Activated naive CD8-positive, alpha-beta T cell treated with anti-CD3 and anti-CD28 coated beads, Interleukin-2, amount 10 ng/mL, durations not matched to agents 7 days and 5 days (primary cell): ENCODE measurements at places on chromosomes 16 and 17. TPM values are rescaled to one million over a fixed set of nuclear protein-coding genes. Genes with fewer than 3 reads are reported as not detected.

- H3K27me3 ChIP-seq = no peaks in the 10 kb centered on the region
- H3K4me1 ChIP-seq = peaks cover 25% of the 10 kb centered on the region
- DNase-seq = peak; percentile 41
These were observed 1.0 kb downstream of the RSPRY1 start for GRCh38 chr16:57186872-57187854.

- peak; percentile 74 for DNase-seq
- H3K27me3 ChIP-seq = peaks cover 9% of the 10 kb centered on the region
- H3K4me1 ChIP-seq = peaks cover 17% of the 10 kb centered on the region
- H3K27ac ChIP-seq = peak within 1 kb of the TSS; percentile 83
- peak within 1 kb of the TSS; percentile 91 for H3K4me3 ChIP-seq
These were observed at the start of gene SDR42E1 for GRCh38 chr16:82011199-82011641. Gene SDR42E1 (minus strand): TSS chr16:82011470. CDS start chr16:82000858, 10,612 bp downstream.

DNA sequence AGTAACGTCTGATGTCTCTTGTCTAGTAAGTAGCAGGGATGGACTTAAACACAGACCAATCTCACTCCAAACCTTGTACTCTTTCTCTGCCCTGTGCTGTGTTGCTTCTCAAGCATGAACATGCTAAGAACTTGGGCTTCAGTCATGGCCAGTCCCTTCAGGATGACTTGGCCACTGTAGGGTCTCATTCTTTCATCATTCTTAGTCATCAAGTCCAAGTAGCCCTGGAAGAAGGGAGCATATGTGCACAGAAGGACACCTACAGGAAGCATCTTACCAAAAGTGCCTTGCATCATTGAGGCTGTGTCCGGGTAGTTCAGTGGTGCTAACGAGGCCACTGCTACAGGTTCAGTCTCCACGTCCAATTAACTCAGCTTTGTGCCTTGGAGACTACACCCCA is 80.7 kb downstream of the CDK5R1 start:
- no peak for DNase-seq
- H3K4me3 ChIP-seq = no peak overlapping the region
- H3K4me1 ChIP-seq = peaks cover 22% of the 10 kb centered on the region
- no peaks in the 10 kb centered on the region for H3K36me3 ChIP-seq
- H3K27me3 ChIP-seq = no peaks in the 10 kb centered on the region

GRCh38 chr17:2802574-2802973 is 6.3 kb downstream of the RAP1GAP2 start:
- H3K4me1 ChIP-seq = peaks cover 13% of the 10 kb centered on the region
- peaks cover 52% of the 10 kb centered on the region for H3K27me3 ChIP-seq
- H3K36me3 ChIP-seq = no peaks in the 10 kb centered on the region

DNA sequence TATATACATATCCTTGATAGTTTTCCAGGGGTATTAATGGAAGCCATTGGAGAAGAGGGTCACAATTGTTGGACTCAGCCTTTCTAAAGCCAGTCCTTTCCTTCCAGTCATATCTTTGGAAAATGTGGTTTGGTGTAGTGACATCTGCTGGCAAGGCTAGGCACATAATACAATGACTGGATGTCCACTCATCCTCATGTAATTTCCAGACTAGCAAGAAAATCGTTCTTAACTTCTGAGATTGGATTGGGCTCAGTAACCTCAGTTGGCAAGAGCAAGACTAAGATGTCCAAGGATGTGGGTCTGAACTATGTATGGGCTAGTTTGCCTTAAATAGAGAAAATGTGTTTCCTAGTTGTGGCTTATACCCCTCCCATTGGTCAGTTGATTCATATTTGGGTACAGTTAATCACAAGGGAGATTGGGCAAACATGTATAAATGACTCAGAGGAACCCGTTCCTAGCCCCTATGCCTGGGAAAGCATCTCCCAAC is 8.7 kb upstream of the KAT7 start:
- H3K4me3 ChIP-seq = no peak overlapping the region
- H3K4me1 ChIP-seq = peaks cover 8% of the 10 kb centered on the region
- no peak overlapping the region for H3K27ac ChIP-seq

DNA sequence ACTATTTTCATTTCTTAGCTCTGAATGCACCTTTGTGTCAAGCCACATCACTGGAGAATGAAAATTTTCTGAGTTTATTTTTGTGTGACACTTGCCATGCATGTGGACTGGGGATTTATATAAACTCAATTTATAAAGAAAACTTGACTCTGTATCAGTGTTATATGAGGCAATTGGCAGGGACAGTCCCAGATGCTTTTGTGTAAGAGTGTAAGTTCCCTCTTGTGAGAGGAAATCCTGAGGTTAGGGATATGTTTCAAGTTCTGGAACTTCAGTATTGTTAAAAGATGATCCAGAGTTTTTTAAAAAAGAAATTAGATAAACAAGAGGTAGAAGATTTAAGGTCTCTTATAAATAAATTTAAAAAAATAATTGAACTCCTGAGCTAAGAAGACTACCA is 10.9 kb upstream of the CCL8 start:
- DNase-seq = no peak
- peaks cover 19% of the 10 kb centered on the region for H3K27me3 ChIP-seq
- H3K4me1 ChIP-seq = peaks cover 7% of the 10 kb centered on the region
- no peak overlapping the region for H3K27ac ChIP-seq
- H3K4me3 ChIP-seq = no peak overlapping the region

GRCh38 chr17:43530288-43531081 is 15.7 kb downstream of the ETV4 start:
- H3K4me3 ChIP-seq = no peak overlapping the region
- no peak for DNase-seq
- H3K27ac ChIP-seq = peak overlapping the region; percentile 4
- no peaks in the 10 kb centered on the region for H3K27me3 ChIP-seq

GRCh38 chr17:4579678-4580077 is 4.7 kb upstream of the SMTNL2 start:
- H3K27me3 ChIP-seq = peaks cover 29% of the 10 kb centered on the region
- no peaks in the 10 kb centered on the region for H3K36me3 ChIP-seq
- H3K4me3 ChIP-seq = no peak overlapping the region
- no peak for DNase-seq

GRCh38 chr16:530111-530817 is 2.8 kb downstream of the CAPN15 start:
- H3K4me1 ChIP-seq = peaks cover 12% of the 10 kb centered on the region
- peaks cover 2% of the 10 kb centered on the region for H3K36me3 ChIP-seq
- peak overlapping the region; percentile 70 for H3K27ac ChIP-seq
- DNase-seq = no peak
- no peaks in the 10 kb centered on the region for H3K27me3 ChIP-seq

DNA sequence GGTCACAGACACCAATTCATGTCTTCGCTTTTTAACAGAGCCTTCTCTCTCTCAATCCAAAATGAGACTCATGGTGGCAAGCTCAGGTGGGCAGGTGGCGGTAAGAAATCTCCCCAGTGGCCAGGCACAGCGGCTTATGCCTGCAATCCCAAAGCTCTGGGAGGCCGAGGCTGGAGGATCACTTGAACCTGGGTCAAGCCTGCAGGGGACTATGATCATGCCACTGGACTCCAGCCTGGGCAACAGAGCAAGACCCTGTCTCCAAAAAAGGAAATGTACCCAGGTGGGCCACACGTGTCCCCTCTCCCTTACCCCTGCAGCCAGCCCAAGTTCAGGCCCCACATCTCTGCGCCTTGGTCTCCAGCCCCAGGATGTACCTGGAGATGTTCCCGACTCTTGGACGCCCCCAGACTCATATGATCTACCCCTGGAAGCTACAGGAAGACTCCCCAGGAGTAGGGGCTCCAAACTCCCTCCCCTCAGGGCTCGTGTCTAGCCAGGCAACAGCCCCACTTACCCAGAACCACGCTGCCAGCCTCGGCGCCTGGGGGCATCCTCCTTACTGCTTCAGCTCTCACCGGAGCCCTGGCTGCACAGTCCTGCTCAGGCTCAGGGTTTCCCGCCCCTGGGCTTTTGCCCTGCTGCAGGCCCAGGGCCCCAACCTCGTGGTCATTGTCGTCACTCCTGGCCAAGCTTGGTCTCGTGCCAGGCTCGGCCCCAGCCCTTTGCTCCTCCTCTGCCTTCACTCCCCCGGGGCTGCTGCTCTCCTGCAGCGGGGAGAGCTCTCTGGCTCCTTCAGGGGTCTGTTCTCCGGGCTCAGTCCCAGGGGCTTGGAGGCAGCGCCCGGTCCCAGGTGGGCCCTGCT is 16.2 kb downstream of the MYLK3 start:
- no peaks in the 10 kb centered on the region for H3K4me1 ChIP-seq
- H3K27ac ChIP-seq = no peak overlapping the region
- H3K4me3 ChIP-seq = no peak overlapping the region
- H3K36me3 ChIP-seq = no peaks in the 10 kb centered on the region

Gene NTN1
- total RNA-seq = 0.09 TPM

Gene HOXB4
- 6.4 TPM for total RNA-seq

Gene SCNN1B
- total RNA-seq = not detected

Gene LHX1
- not detected for total RNA-seq

Gene TNP2
- not detected for total RNA-seq
